Natural killer cell treated with Interleukin-12 subunit alpha and Interleukin-12 subunit beta and Interleukin-15 and Interleukin-18, amount 100 ng/mL, for 72 hours (primary cell): ENCODE measurements at places on chromosomes 1 and 21.

DNA sequence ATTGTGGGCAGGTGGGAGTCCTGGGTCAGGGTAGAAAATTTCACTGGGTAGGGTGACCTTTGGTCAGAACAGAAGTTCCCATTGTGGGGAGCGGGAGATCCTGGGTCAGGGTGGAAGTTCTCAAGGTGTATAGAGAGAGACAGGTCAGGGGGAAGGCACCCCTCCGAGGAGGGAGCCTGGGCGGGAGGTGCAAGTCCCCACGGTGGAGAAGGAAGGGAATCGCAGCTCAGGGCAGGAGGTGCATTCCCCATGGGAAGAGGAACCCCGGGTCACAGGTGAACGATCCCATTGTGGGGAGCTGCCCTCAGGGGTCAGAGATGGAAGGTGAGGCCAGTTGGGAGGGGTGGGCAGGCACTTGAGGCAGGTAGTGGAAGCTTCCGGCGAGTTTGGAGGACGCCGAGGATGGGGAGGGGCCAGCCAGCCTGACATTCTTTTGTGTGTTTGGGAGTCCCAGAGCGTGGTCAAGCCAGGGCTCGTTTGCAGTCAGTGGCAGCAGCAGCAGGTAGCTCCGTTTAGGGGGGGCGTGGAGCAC lies 637 bp downstream of the LYPLA2 start:
- DNase-seq = no peak

DNA sequence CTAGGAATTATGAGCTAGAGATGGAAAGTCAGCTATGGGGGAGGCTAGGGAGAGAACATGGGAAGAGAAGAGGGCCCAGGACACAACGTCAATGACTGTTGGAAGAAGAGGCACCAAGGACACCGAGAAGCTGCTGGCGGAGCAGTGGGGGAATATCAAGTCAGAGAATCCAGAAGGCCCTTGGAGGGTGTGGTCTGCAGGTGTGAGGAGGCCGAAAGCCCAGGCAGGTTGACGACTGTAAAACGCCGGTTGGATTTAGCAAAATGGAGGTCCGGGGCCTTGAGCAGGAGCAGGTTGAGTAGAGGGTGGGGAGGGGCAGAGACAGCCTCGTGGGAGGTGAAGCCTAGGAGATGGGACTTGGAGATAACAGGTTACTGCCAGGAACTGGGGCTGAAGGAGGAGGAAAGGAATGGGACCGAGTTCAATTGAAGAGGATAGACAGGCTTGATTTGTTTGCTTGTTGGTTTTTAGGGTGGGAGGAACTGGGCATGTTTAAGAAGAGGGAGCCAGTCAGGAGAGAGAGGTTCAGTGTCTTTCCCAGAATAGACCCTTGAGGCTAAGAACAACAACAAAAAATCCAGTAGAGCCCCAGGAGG lies 35.1 kb downstream of the EDN2 start:
- DNase-seq = no peak

GRCh38 chr1:205065666-205066065 lies 18.6 kb downstream of the TMEM81 start:
- peak; percentile 34 for DNase-seq

DNA sequence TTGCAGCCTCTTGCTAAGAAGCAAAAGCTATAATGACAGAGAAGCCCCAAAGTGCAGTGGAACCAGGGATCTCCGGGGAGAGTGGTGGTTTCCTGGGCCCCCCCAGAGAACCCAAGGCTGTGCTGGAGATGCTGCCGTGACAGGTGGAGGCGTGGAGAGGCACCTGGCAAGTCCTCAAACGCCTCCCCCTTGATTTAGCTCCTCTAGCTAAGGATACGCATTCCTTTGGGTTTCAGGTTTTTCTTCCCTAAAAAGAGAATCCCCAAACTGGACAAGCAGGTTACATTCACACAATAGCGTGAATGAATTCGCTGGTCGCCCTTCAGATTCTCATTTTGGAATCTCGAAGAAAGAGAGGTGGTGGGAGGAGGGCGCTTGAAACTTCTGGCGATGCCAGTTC lies 853 bp upstream of the ATP1A1 start:
- DNase-seq = no peak

GRCh38 chr1:9651565-9652378 lies at the start of gene PIK3CD:
TSS of gene PIK3CD (plus strand) at chr1:9651731. CDS start at chr1:9710456, 58,725 bp downstream.
- peak; percentile 70 for DNase-seq

DNA sequence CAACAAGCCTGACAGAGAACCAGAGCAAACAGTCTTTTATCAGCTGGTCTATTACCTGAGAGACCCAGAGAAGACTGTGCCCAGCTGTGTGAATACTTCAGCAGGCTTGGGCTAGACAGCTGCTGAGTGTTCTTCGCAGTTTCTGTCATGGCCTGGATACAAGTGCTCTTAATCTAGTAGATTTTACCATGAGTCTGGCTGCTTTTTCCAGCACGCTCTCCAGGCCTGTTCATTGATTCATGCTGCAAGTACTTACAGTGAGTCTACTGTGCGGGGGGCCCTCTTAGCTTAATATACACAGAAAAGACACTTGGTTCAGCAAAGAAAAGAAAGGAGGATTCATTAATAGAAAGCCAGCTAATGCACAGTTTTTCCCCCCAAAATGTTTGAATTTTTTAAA lies 48.5 kb downstream of the RGS7 start:
- no peak for DNase-seq

- peak; percentile 16 for DNase-seq
These were observed 72.1 kb upstream of the ABCG1 start for GRCh38 chr21:42146821-42147220.
